ENCODE measurements at places on chromosomes 12 and 14. TPM values are rescaled to one million over a fixed set of nuclear protein-coding genes. Genes with fewer than 3 reads are reported as not detected.

The KRT71 gene
- not detected for total RNA-seq

The EIF4B gene
- 494 TPM for total RNA-seq

The CLEC2A gene
- not detected for total RNA-seq

The TSPAN11 gene
- 0.16 TPM for total RNA-seq

The ANO4 gene
- total RNA-seq: 0.99 TPM
